HepG2 (cell line): ENCODE measurements at places on chromosomes 7 and 10. TPM values are rescaled to one million over a fixed set of nuclear protein-coding genes. Genes with fewer than 3 reads are reported as not detected.

DNA sequence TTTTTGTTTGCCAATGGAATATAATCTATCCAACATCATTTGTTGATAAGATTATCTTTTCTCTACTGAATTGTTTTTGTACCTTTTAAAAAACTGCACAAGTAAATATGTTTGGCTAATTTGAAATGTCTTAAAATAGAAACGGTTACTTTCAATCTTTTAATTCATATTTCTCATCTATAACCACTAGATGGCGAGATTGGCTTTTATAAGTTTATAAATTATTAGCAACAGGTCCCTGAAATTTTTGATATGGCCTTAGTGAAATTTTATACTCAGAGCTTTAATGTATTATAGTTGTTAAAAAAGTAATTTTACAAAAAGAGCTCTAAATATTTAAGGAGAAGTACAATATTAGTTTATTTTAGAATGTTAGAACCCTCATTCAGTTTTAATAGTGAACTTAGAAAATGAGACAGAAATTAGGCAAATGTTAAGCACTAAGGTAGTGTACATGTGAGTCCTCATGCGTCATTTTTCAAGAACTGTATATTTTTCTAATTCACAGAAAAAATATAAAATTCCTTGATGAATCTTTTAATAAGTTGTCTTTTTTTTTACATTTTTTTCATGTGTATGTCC lies 592.5 kb downstream of the ARL4A start:
- no peaks in the 10 kb centered on the region for H3K36me3 ChIP-seq
- H3K27me3 ChIP-seq = no peaks in the 10 kb centered on the region
- H3K27ac ChIP-seq = no peak overlapping the region
- H3K4me3 ChIP-seq = no peak overlapping the region
- no peaks in the 10 kb centered on the region for H3K4me1 ChIP-seq
- peak; percentile 5 for DNase-seq

DNA sequence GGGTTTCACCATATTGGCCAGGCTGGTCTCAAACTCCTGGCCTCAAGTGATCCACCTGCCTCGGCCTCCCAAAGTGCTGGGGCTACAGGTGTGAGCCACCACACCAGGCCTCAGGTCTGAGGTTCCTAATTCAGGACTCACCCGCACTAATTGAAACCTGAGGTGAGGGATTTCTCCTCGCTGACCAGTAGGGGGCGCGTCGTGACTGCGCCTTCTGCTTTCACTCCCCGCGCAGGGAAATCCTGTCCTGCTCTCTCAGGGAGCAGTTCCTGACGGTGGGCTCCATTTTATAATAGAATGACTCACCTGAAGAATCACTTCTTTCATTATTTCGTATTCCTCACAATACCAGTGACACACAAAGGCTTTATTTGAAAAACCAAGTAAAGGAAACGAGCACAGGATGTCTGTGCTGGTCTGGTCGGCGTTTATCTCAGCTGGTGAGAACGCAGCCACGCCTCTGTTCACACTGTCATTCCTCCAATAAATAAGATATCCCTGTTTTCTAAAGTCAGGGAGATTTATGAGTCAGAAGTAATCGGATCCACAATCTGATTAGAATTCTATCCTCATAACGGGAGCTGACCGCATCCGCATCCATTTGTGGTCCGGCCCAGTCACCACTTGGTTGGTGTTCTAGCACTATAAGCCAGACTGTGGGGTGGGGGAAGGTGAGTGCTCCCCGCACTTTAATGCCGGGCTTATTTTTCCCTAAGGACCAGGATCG lies 35.4 kb downstream of the BAG3 start:
- peak overlapping the region; percentile 66 for H3K4me3 ChIP-seq
- DNase-seq = peak; percentile 70
- peaks cover 20% of the 10 kb centered on the region for H3K4me1 ChIP-seq
- H3K36me3 ChIP-seq = no peaks in the 10 kb centered on the region
- H3K27me3 ChIP-seq = no peaks in the 10 kb centered on the region

- peak overlapping the region; percentile 76 for H3K4me3 ChIP-seq
- H3K27me3 ChIP-seq = peaks cover 4% of the 10 kb centered on the region
- no peak for DNase-seq
- H3K36me3 ChIP-seq = no peaks in the 10 kb centered on the region
- H3K27ac ChIP-seq = no peak overlapping the region
- peaks cover 8% of the 10 kb centered on the region for H3K4me1 ChIP-seq
Observed at GRCh38 chr10:60732807-60733516, 45.3 kb upstream of the CDK1 start.

DNA sequence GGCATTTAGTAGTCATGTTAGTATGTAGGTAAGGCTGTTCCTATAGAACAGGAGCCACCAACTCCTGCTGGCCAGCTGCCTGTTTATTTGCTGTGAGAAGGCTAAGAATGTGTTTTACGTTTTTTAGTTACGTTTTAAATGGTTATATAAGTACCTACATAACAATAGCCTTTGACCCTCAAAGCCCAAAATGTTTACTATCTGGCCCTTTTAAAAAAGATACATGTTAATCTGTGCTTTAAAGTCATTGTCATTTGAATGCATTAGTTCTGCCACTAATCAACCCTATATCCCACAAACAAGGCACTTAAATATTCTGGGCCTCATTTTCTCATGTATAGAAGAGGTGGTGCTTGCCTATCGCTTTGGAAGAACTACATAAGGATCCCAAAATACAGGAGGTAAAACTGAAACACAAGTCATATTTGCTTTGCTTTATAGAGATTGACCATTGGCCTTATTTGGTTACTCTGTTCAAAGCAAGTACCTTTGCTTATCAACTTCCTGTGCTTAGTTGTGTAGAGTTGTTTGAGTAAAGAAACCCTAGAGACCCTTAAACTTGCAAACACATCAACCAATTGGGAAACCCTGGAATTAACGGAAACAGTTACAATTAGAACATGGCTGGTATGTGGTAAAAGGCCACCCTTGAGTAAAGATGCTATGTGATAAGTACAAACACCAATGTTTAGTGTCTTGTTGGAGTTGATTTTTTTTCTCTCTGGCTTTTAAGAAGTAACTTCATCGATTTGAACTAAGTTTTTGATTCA lies 25.9 kb downstream of the TIMM23 start:
- H3K27ac ChIP-seq = peak overlapping the region; percentile 77
- peaks cover 72% of the 10 kb centered on the region for H3K4me1 ChIP-seq
- no peaks in the 10 kb centered on the region for H3K27me3 ChIP-seq
- peak; percentile 98 for DNase-seq
- H3K4me3 ChIP-seq = no peak overlapping the region

- H3K4me3 ChIP-seq = no peak overlapping the region
- H3K36me3 ChIP-seq = no peaks in the 10 kb centered on the region
- no peak overlapping the region for H3K27ac ChIP-seq
- H3K27me3 ChIP-seq = no peaks in the 10 kb centered on the region
Observed at GRCh38 chr7:123417580-123417979, 116.8 kb downstream of the IQUB start.

GRCh38 chr7:77788327-77788902 lies 9.8 kb downstream of the TMEM60 start:
- no peak overlapping the region for H3K27ac ChIP-seq
- no peaks in the 10 kb centered on the region for H3K27me3 ChIP-seq
- no peaks in the 10 kb centered on the region; the same call in 2 of the 3 replicates for H3K36me3 ChIP-seq
- H3K4me3 ChIP-seq = no peak overlapping the region
- no peak for DNase-seq
- peaks cover 3% of the 10 kb centered on the region for H3K4me1 ChIP-seq

- DNase-seq = no peak
- no peaks in the 10 kb centered on the region for H3K36me3 ChIP-seq
- no peak overlapping the region for H3K4me3 ChIP-seq
- no peaks in the 10 kb centered on the region for H3K27me3 ChIP-seq
- H3K4me1 ChIP-seq = peaks cover 33% of the 10 kb centered on the region
Observed at GRCh38 chr7:100607111-100607510, 4.9 kb downstream of the PCOLCE start.

Gene SNX10
- total RNA-seq = 26.0 and 43.1 TPM in 2 replicates
